ENCODE measurements at places on chromosomes 6 and 20. TPM values are rescaled to one million over a fixed set of nuclear protein-coding genes. Genes with fewer than 3 reads are reported as not detected.

Gene CLIC5
- not detected for total RNA-seq

GRCh38 chr20:14860410-14860814, 523.0 kb upstream of the FLRT3 start:
- no peak for DNase-seq

DNA sequence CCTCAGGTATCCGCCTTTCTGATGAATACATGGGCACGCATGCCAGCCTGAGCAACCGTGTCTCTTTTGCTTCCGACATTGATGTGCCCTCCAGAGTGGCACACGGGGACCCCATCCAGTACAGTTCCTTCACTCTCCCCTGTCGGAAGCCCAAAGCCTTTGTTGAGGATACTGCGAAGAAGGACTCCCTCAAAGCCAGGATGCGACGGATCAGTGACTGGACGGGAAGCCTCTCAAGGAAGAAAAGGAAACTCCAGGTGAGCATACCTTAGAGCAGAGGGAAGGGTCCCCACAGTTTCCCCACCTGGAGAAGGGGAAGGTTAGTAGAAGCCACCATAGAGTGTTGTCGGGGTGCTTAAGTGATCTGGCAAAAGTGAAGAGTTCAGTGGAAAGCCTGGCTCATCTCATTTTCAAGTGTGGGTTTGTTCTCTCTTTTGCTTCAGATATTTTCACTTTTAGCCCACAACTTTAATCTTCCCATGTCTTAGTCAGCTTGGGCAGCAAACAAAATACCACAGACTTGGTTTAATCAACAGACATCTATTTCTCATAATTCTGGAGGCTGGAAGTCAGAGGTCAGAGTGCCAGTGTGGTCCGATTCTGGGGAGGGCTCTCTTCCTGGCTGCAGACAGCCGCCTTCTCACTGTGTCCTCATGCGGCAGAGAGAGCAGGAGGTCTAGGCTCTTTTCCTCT, 133.5 kb upstream of the CLDN20 start:
- peak; percentile 84 for DNase-seq

DNA sequence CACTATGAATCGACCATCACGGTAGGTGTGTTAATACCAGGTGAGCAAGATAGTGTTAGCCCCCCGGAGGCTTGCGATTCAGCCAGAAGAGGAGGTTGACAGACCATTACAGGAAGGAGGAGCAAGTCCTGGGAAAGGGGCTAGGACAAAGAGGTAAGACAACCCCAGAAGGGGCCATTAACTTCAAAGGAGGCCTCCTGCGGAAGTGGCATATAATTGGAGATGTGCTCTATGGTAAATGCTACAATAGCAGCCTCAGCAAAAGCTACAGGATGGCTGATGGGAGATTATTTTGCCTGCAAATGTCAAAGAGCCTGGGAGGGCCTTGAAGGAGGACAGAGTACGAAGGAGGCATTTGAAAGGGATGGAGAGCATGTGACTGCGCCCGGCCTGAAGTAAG, 108.6 kb upstream of the CITED2 start:
- no peak for DNase-seq

DNA sequence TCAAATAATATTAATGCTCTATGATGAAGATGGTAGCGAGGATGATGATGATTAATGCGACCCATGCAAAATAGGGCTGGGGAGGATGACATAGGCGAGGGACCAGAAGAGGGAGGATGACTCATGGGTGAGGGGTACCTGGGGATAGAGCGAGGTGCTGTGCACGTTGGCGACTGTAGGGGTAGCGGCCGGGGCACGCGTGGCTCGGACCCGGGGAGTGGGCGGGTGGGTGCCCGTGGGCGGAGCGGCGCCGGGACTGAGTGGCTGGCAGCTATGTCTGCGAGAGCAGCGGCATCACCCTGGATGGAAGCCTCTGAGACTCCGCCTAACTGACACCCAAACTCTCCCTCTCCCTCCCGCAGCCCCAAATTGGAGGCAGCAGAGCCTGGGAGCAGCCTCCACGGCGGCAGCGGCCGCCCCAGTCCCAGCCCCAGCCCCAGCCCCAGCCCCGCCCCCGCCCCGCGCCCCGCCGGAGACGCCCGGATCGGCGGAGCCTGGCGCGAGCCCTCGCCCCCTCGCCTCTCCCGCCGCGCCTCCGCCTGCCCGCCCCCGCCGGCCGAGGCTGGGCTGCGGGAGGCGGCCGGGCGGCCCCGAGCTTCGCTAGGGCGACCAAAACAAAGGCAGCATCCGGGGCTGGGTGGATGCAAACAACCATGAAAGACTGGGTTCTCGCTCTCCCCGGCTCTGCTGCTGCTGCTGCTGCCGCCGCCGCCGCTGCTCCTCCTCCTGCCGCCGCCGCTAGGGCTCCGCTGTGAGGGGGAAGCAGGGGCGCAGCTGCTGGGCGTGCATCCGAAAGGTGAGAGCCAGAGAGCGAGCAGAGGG, at the start of gene RIMS1:
Gene RIMS1 (plus strand): TSS at position 367 of the 822 bp plus-strand sequence. CDS start 474 bp downstream, outside the sequence.
- DNase-seq, result peak; percentile 8

DNA sequence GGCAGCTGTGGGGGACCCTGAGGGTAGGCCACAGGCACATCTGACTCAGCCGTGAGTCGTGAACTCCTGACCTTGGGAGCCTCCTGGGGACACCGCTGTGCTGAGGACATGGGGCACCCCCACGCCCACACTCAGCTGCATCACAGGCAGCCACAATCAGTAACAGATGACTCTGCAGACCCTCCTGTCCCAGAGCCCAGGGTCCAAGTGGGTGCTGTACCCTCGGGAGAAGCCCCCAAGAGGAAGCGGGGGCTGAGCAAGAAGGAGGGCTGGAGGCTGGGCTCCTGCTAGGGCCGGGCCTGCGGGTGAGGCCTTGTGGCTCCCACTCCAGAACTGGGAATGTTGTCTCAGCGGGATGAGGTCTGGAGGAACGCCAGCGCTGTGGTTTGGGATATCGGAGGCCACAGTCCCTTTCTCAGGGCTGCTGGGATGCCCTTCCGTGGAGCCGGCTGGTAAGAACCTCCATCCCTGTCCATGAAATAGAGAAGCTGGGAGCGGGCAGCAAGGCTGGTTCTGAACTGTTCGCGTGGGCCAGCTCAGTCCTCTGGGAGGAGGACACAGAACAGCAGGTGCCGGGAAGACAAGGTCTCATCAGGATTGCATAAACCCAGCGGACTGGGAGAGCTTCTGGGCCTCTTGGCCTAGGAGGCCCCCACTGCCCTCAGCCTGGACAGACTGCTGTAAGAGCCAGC, 3.1 kb upstream of the LAMA5 start:
- DNase-seq, result peak; percentile 97

DNA sequence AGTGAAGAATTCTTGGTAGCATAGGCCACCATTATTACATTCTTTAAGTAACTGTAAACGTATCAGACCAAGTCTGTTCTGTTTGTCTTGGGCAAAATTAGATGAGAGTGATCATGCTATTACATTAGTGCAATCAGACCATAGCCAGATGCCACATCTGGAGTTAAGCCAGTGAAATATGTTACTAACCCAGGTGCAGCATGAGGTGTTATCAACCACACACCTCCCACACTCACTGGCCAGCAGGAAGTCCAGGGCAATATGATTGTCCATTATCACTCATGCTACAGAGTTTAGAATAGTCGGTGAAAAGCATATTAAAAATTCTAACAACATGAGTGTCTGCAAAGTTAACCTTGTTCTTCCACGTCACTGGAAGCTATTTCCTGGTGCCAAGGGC, 174.7 kb upstream of the PROKR2 start:
- no peak for DNase-seq

DNA sequence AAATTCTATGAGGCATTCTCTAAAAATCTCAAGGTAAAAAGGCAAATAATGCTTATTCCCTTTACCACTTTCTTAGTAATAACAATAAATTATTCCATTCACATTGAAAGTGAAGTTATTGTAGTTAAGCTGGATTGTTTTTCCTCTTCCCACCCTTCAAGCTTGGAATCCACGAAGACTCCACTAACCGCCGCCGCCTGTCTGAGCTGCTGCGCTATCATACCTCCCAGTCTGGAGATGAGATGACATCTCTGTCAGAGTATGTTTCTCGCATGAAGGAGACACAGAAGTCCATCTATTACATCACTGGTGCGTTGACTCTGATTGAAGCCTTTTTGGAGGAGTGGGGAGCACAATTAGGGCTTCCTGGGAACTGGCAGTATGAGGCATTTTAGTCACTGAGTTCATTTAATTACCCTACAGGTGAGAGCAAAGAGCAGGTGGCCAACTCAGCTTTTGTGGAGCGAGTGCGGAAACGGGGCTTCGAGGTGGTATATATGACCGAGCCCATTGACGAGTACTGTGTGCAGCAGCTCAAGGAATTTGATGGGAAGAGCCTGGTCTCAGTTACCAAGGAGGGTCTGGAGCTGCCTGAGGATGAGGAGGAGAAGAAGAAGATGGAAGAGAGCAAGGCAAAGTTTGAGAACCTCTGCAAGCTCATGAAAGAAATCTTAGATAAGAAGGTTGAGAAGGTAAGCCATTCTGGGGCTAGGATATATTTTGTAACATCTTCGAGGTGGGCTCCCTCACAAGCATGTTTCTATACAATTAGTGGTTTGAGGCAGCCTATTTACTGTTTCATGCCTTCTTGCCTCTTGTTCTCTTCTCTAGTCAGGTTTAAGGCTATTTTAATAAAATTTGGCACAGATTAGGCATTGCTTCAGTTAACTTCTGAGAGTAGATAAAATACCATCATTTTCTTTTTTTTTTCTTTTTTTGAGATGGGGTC, 4.9 kb downstream of the HSP90AB1 start:
- DNase-seq, result no peak
